ENCODE measurements at places on chromosomes 12 and 14.
A peak's percentile ranks its signal among the peaks of the same experiment; 100 is the strongest.

DNA sequence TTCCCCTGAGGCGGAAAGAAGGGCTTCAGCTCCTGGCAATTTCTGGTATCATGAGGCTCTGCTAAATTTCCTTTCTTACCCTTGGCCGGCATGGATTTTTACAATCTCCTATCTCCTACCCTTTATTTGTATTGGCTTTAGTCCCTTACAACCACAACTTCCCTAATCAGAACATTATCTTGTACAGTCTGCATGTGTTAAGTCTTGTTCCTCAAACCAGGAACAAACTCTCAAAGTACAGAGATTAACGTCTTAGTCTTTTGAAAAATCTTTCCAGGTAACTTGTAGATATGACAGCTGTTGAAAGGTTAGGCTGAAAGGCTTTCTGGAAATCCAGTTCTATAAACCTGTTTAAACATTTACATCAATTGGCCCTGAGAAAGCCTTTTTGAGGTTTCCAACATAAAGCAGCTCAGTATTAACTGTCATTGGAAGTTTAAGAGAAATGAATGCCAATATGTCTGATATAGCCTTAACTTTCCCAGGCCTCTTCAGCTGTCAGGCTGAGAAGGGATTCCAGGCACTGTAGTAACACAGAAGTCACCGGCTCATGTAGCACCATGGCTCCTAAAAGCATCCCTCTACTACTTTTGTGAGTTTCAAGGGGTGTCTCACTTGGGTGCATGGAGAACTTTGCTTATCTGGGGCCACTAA is 360.5 kb downstream of the FUT8 start:
- DNase-seq = no peak

DNA sequence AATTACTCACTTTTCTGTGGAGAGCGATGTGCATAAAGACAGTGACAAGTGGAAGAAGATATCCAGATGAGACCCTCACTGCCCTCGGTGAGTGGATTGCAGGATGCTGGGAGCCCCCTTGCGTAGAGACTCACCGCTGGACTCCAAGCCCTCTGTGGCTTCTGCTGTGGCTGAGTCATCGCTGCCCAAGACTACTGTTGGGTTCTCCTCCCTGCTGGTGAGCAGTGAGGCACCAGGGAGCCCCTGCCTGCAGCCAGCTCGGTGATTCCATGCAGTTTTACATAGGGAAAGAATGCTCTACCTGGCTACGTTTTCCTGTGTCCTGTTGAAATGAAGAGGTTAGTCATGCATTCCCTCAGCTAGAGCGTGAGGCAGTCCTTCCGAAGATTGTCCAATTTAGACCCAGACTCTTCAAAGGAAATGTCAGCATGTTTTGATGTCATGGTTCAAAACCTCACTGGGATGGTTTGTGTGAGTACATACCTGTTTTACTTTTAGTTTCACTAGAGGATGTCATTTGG is 28.2 kb downstream of the TRAF3 start:
- no peak for DNase-seq

DNA sequence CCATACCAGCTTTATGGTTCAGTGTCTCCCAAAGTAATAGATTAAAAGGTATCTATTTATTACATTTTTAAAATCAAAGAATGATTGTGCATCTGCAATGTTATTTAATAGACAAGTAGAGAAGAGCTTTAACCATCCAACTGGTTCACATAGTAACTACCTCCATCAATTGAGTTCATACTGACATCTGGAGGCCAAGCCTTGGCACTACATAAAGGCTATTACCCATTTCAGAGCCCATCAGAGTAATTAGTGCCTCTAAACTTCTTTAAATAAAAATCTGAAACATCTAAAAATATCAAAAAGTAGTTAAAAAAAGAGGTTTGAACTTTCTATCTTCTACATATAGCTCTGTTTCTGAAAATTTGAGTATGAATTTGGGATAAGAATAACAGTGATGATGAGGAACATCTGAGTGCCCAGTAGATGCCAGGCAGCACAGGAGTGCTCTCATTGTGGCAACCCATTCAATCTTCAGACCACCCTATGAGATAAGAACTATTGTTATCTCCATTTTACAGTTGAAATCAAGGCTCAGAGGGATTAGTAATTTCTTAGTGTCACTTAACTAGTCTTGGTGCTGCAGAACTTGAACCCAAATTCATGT is 132.9 kb upstream of the DAAM1 start:
- peak; percentile 55 for DNase-seq

DNA sequence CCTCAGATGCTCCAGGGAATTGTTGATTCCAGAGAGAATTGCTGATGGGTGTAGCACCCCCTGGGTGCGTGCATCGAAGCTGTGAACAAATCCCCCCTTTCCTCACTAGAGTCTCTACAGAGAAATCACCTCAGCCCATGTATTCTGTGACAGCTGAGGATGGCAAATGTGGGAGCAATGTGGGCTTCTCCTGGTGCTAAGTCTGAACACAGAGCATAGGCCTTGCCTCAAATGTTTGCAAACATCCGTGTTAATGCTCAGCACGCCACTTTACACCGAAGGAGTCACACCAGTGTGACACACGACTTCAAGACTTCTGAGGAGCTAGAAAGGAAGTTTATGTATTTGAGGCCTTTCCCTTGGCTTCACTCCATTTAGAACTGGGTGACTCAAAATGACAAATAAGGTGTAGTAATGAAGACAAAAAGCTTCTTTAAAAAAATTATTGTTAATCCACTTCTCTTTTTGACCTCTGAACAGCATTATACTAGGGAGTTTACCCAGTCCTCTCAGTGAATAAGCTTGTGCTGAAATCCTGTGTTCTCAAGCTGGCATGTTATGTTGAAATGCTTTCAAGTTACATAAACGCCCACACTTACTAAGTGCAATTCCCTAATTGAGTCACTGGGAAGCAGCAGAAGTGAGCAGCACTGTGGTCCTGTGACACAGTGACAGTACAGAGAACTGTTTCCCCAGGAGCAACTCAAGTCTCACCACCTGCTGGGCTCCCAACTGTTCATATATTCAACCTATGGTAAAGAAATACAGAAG is 92.9 kb downstream of the FAR2 start:
- DNase-seq = peak; percentile 99

DNA sequence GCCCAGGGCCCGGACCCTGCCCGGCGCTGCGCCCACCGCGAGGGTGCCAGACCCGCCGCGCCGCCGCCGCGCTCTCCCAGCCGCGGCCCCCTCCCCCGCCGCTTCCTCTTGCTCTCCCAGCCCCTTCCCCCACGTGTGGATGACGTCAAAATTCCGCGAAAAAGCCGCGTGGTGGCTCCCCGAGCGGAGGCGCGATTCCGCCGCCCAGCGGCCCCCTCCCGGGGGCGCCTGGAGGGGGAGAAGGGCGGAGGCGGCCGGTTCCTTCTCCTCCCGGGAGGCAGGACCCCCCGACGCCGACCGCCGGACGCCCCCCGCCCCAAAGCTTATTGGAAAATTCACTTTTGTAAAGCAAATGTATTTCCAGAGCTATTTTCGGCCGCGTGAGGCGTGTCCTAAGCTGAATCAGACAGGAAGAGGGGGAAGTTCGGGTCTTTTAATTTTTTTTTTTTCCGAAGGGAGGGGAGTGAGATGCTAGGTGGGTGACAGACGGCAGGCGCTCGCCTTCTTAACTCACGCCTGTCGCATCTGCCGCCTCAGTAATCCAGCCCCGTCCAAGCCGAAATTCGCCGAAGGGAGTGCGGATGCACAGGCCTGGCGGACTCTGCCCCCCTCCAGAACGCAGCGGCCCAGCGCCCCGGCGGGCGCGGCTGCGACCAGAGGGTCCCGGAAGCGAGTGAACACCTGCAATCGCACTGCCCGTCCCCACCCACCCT is 4.1 kb upstream of the CCND2 start:
- DNase-seq = peak; percentile 79

GRCh38 chr14:94677747-94678146 is 65.6 kb downstream of the SERPINA3 start:
- no peak for DNase-seq

GRCh38 chr12:109524466-109525278 is 47.2 kb downstream of the UBE3B start:
- no peak for DNase-seq

DNA sequence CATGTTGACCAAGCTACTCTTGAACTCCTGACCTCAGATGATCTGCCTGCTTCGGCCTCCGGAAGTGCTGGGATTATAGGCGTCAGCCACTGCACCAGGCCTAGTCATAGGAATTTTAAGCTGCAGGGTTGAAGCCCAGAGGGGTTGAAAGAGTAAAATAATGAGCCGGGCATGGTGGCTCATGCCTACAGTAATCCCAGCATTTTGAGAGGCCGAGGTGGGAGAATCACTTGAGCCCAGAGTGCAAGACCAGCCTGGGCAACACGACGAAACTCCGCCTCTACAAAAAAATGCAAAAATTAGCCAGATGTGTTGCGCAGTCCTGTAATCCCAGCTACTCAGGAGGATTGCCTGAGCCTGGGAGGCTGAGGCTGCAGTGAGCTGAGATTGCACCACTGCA is 69.6 kb downstream of the GALNT8 start:
- DNase-seq = no peak

DNA sequence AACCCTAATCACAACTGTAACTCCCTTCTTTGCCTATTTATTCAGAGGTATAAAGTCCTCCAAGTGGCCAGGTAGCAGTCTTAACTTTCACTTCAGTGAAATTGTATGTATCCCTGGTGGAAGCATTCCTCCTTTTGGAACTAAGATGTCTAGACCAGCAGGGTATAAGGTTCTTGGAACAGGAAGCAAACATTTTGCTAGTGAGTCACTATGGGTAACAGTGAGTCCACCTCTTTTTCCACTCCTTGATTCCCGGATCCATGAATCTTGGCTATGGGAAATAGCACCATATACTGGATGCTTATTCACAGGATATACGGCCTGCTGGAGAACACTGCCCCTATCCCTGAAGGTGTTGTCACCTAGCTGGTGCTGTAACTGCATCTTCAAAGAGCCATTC is 80.2 kb downstream of the KCNA5 start:
- DNase-seq = no peak

DNA sequence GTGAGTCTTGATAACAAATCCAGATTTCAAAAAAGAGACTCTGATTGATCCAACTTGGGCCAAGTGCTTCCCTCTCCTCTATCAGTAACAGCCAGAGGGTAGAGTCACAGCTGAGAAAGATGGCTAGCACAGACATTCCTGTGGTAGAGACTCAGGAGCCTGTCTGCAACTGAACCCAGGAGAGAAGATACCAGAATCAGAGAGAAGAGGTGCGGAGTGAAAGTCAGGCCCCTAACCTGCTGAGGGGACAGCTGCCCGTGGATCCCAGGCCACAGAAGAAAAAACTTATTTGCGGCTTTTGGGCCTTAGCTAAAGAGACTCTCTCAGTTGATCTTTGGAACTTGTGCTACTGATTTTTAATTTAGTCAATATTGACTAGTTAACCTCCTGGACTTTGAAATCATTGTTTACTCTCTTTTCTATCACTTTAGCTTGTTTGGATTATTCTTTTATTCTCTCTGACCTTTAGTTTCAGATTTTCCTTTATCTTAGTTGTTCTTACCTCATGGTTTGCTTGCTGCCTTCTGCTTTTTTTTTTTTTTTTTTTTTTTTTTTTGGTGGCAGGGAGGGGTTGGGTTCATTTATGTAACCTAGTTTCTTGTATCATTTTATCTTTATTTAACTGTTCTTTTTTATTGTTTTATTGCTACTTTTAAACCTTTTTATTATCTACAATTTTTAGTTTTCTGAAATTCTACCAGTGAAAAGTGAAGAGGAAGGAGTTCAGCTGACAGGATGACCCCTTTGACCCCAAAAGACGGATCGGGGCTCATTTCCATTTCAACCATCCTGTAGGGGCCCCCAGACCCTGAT is 154.9 kb upstream of the KRR1 start:
- no peak for DNase-seq

DNA sequence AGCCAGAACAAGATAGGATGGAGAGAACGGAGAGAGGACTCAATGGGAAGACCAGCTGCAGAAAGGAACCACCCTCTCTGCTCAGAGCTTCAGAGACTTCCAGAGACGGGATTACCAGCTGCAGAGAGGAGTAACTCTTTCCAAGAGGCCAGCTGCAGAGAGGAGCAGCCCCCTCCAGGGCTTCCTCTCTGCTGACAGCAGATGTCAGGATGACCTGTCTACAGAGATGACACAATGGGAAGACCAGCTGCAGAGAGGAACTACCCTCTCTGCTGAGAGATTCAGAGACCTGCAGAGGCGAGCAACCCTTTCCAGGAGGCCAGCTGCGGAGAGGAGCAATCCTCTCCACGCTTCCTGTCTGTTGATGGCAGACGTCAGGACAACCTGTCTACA is 61.8 kb downstream of the KLRG1 start:
- peak; percentile 56 for DNase-seq

DNA sequence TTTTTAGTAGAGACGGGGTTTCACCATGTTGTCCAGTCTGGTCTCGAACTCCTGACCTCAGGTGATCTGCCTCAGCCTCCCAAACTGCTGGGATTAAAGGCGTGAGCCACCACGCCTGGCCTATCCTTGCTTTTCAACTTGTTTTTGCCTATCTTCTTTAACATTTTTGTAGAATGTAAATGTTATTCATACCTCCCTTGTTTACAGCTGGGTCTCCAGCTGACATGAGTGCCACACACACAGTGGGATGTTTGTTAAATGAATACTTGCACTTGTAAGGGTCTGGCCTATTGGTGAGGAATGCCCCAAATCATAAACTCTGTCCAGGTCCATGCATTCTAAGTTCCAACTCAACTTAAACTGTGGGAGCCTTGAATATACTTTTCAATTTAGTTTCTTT is 176.3 kb downstream of the ANO4 start:
- DNase-seq = no peak

DNA sequence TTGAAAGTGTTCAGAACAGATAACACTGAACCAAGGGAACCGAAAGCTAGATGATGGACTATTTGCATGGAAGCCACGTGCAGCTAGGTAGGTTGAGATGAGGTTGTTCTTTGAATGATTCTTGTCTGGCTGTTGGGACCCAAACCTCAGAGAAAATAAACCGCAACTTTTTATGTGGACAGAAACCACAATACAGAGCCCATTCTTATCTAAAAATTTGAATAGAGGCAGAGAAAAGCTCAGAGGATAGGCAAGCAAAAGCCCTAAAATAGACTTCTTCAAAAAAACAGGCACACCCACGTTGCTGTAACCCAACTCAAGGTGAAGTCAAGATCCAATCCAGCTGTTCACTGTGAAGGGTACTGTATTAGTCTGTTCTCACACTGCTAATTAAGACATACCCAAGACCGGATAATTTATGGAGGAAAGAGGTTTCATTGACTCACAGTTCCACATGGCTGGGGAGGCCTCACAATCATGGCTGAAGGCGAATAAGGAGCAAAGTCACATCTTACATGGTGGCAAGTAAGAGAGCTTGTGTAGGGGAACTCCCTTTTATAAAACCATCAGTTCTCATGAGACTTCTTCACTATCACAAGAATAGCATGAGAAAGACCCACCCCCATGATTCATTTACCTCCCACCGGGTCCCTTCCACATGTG is 353.8 kb downstream of the AACS start:
- DNase-seq = no peak

DNA sequence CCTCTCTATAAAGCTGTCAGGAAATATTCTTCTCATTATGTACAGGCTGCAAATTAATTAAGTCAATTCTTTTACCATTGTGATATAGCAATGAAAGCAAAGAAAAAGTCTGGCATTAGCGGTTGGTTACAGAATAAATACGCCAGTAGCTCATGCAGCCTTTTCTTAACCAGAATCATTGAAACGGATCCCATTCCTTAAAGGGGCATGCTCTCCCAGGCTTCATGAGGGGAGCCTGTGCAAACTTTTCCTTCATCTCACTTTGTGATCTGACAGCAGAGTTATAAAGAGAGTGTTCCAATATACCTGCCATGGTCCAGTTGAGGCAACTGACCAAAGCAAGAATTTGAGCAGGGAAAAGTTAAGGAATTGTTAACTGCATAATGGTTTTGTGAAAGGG is 337.7 kb downstream of the EMP1 start:
- DNase-seq = no peak

GRCh38 chr14:34496679-34497513 is 34.9 kb upstream of the SPTSSA start:
- peak; percentile 55 for DNase-seq

All from inflammatory macrophage treated with lipopolysaccharide for 4 hours (primary cell).